ENCODE measurements at places on chromosomes 5 and 9.

- DNase-seq, result no peak
Observed at GRCh38 chr5:31153521-31153920, 40.0 kb upstream of the CDH6 start.

DNA sequence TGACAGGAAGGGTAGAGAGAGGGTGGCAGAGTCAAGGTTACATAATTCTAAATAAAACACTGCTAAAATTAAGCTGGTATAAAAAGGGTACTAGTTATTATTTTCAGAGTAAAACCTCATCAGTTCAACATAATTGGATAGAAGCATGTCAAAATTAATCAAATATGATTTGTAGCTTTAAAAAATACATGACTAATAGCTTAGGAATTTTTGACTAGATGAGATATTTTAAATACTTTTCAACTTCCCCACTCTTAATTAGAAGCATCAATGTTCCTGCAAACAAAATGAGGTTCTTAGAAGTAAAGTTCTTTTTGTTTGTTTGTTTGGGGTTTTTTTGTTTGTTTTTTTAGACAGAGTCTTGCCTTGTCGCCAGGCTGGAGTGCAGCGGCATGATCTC, 29.1 kb downstream of the HTR4 start:
- DNase-seq, result no peak

- no peak for DNase-seq
Observed at GRCh38 chr5:65026816-65027548, 258.3 kb downstream of the CWC27 start.

GRCh38 chr5:94025788-94026473, 284.5 kb upstream of the POU5F2 start:
- DNase-seq, result peak; percentile 82

GRCh38 chr9:70551801-70552200, 137.3 kb upstream of the KLF9 start:
- no peak for DNase-seq

DNA sequence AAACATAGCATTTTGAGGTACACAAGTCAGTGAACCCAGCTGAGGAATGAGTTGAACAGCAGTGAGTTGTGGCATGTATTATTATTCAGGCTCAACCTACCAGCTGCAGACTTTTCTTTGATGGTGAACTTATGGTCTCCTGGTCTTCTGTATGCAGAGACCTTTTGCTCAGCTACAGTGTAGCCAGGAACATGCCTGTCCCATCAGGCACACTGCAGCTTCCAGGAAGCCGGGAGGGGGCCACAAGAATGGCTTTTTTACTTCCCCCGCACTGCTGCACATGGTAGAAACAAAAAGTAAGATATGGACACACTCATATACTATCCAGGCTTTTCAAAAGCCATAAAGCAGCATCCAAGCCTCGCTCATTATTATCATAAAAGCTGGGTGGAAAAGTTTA, 65.3 kb upstream of the PLPP1 start:
- DNase-seq, result peak; percentile 35

DNA sequence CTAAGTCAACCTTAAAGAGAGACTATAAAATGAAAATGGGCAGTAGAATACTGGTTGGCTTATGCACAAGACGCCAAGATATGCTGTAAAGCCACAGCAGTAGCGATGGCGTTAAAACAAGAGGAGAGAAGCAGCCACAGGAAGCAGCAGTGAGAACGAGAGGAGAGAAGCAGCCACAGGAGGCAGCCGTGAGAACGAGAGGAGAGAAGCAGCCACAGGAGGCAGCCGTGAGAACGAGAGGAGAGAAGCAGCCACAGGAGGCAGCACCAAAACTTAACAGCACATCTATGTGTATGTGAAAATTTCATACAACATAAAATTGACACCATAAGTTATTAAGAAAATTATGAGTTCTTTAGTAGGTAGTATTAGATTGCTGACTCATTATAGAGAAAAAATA, 2318.6 kb upstream of the ACO1 start:
- no peak for DNase-seq

DNA sequence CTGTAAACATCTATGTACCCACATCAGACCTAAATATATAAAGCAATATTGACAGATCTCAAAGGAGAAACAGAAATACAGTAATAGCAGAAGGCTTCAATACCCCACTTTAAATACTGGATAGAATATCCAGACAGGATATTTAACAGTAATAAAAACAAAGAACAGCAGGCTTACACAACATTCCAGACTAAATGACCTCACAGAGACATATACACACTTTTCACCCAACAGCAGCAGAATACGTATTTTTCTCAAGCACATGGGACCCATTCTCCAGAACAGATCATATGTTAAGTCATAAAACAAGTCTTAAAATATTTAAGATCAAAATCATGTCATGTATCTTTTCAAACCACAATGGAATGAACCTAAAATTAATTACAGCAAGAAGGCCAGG, 76.8 kb downstream of the CAMSAP1 start:
- no peak for DNase-seq

DNA sequence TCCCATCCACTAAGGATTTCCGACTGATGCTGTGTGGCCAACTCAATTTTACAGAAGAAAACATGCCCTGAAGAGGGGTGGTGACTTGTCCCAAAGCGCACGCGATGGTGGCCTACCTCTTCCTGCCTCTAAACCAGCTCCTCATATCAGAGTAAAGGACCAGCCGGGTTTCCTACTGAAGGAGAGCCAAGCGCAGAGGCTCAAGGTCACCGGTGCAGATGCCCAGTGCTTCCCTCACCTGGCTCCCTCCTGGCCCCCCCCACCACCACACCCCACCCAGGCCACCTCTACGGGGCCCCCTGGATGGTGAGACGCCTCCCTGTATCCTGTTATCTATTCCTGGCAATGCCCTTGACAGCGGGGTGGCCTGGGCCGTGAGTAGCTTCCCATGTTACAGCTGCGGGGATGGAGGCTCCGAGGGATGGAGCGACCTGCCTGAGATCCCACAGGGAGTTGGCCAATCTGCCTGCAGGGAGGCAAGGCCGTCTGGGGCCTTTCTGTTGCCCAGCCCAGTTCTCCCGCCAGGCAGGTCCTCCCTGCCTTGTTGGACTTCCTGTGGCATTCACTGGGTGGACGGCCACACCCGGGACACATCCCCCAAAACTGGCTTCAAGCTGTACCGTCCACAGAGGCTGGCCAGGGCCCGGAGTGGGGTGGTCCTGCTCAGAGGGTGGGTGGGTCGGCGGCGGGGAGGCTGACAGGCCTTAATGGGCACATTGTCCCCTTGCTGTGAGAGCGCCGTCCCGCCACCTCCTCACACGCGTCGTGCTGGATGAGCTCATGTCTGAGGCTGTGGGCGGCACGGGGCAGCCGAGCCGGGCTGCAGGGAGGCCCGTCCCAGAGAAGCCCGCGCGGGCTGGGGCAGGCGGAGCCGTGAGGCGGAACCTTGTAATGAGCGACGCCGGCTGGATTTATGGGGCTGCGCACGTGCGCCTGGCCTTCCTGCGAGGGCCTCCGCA, 72.5 kb downstream of the MACROH2A1 start:
- no peak for DNase-seq

DNA sequence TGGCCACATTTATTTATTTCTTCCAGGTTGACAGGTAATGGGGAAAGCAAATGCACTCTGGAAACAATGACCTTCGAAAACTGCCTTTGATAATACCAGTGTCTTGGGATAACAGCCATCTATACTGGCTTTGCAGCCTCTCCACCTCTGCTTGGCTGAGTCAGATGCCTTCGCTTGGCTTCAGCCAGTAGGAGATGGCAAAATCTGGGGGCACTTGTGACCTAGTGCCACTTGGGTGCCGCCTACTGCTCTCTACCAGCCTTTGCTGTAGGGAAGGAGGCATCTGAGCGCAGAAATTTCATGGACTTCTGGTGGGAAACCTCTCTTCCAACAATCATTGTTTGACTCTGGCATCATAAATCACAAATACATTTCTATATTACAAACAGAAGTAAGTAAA, 21.8 kb downstream of the FYB1 start:
- no peak for DNase-seq

DNA sequence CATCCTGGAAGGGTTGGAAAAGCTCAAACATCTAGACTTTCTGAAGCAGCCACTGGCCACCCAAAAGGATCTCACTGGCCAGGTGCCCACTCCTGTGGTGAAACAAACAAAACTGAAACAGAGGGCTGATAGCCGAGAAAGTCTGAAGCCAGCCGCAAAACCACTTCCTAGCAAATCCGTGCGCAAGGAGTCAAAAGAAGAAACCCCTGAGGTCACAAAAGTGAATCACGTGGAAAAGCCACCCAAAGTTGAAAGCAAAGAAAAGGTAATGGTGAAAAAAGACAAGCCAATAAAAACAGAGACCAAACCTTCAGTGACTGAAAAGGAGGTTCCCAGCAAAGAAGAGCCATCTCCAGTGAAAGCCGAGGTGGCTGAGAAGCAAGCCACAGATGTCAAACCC, 87.6 kb downstream of the MAP1B start:
- no peak for DNase-seq

GRCh38 chr9:23557689-23558088, 268.4 kb downstream of the ELAVL2 start:
- no peak for DNase-seq

DNA sequence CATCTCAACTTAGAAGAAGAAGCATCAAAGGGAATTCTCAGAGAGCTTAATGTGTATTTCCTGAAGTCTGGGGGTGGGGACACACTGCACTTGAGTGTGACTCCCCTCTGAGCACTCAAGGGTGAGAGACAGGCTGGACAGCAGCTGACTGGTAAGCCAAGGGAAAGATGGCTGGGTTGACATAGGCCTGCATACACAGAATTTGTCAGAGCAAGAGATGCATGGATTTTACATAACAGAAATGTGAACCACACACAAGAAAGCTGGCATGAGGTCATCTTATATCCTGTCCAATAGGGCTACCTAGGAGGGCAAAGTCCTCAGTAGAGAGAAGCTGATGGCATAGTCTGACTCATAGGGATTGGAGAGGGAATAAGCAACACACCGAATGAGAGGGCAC, 114.3 kb upstream of the EPB41L4A start:
- no peak for DNase-seq

- DNase-seq, result no peak
Observed at GRCh38 chr5:136242611-136243010, 49.6 kb upstream of the SMIM32 start.

DNA sequence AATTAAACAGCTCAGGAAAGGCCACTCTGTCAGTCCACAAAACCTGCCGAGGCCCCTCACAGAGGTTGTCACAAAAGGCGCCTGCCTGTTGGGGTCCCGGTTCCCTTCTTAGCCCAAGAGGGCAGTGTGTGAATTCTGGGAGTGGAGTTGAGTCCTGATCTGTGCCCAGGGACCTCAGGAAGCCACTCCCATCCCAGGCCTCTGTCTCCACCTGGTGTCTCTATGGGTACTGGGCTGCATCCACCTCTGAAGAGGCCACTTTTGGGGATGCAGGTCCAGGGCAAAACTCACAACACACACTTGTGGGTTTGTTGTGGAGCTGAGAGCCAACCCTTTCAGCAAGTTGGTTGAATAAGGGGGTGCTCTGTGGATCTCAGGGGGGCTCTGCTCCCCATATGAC, 74.3 kb upstream of the STXBP1 start:
- no peak for DNase-seq

Measured in left lobe of liver (tissue), 2 donors.